ENCODE measurements at places on chromosomes 3 and 15.

- DNase-seq, result no peak
These were observed 6.8 kb upstream of the TRIM69 start for GRCh38 chr15:44729408-44730127.

DNA sequence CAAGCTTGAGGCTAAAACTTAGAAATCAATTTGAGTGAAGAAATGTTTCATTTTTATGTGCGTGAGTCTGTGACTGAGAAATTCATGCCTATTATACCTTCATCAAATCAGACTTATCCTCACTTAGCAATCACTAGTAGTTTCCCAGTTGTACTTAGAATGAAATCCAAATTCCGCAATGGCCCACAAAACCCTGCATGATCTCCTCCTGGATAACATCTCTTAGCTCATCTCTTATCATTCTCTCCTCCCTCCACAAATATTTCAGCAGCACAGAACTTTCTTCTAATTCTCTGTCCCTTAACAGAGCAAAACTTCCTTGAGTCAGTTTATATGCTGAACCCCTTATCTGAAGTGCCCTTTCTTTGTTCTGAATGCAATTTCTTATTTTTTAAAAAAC, 198.8 kb upstream of the TGFBR2 start:
- no peak for DNase-seq

GRCh38 chr3:58079773-58080172, 71.6 kb downstream of the FLNB start:
- no peak for DNase-seq

GRCh38 chr3:43330981-43331380, 44.6 kb downstream of the SNRK start:
- no peak for DNase-seq

GRCh38 chr3:177928172-177928873, 607.9 kb upstream of the KCNMB2 start:
- DNase-seq, result no peak

DNA sequence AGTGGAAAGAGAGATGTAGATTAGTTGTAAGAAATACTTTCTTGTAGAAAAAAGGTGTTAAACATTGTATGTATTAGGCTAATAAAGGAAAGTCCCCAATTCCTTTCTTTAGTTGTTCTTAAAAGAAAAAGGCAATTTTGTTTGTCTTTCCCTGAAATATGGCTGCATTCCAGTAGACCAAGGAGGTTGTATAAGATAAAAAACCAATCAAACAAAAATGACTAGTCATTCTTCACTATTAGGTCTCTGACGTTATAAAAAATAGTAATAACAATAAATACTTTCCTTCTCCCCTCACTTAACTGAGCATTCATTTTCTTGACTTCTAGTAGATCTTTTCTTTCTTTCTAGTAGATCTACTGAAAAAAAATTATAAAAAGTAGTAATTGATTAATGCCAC, 8.6 kb upstream of the PPM1L start:
- DNase-seq, result no peak

- no peak for DNase-seq
These were observed 50.0 kb downstream of the PRKAR2A start for GRCh38 chr3:48797626-48798025.

- peak; percentile 46 for DNase-seq
These were observed 217.6 kb downstream of the ARRDC4 start for GRCh38 chr15:98177966-98178592.

DNA sequence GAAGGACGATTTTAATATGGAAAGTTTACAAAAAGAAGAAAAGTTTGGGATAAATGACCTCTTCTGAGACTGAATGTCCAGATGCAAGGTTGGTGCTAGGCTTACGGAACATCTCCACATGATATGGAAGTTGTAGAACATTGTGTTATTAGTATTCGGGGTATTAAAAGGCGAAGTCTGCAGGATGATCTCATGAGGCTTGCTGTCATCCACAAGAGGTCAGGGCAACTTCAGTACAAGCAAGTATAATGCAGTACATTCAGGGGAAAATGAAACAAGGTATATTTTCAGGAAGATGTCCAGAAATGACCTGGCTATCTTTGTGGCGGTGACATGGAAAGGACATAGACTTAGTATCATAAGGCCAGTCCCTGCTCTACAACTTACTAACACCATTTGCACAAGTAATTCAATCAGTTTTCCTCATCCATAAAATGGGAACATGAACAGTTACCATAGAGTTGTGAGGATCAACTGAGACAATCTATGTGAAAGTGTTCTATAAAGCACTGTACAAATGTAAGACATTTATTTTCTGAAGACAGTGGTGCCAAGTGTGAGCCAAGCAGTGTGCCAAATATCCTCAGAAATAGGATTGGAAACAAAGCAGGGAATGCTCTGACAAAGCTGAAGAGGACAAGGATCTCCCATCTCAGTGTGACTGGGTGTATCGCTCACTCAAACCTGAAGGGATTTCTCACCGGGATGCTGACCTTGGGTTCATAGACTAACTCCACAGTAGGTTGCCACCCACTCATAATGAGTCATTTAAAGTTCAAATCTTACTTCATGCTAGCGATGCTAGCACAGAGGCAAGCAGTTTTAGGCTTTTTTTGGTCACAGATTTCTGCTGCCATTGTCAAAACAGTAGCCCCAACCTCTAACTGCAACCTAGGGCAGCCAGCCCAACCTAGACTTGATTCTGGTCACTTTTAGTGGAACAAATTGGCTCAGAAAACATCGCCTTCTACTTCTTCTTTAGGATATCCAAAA, 118.3 kb downstream of the TIGIT start:
- DNase-seq, result peak; percentile 13

DNA sequence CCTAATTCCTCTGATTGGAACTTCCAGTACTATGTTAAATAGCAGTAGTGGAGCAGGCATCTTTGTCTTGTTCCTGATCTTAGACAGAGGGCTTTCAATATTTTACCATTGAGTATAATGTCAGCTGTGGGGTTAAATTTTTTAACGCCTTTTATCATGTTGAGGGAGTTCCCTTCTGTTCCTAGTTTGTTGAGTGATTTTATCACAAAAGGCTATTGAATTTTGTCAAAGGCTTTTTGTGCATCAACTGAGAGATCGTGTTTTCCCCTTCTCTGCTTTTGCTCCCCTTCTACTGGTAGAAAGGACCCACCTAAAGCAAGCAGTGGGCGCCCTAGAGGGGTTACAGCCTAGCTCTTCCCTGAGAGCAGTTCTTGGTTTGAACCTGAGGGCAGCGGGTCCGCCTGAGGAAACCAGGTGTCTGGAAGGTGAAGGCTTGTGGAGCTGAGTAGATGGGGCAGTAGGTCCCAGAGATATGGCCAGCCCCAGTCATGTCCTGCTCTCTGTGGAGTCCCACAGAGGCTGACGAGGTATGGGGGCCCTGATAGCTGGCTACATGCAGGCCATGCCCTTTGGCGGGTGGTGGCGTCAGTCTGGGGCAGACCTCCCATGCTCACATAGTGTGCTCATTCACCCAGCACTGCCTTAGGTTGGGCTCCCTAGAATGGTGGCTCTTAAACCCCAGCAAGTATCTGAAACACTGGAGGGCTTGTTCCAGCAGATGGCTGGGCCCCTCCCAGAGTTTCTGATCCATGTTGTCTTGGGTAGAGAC, 11.3 kb downstream of the HDAC11 start:
- DNase-seq, result no peak

- no peak for DNase-seq
These were observed 163.4 kb downstream of the XXYLT1 start for GRCh38 chr3:195107593-195107992.

- no peak for DNase-seq
These were observed 29.3 kb downstream of the SCN5A start for GRCh38 chr3:38620236-38620635.

DNA sequence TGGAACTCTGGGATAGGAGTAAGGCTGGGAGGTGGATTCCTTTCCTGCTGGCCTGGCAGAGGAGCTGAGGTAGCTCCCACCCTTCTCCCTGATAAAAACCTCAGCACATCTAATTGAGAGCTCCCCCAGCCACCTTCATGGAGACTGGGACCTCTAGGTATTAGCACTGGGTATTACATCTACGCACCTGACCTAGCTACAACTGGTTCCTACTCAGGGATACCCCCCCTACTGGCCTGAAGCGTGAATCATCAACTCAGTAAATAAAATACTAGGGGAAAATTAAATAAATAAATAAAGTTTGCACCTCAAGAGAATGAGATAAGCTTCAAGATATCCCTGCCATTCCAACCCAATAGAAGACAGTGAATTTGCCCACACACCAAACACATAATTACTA, 140.4 kb downstream of the NEK10 start:
- no peak for DNase-seq

DNA sequence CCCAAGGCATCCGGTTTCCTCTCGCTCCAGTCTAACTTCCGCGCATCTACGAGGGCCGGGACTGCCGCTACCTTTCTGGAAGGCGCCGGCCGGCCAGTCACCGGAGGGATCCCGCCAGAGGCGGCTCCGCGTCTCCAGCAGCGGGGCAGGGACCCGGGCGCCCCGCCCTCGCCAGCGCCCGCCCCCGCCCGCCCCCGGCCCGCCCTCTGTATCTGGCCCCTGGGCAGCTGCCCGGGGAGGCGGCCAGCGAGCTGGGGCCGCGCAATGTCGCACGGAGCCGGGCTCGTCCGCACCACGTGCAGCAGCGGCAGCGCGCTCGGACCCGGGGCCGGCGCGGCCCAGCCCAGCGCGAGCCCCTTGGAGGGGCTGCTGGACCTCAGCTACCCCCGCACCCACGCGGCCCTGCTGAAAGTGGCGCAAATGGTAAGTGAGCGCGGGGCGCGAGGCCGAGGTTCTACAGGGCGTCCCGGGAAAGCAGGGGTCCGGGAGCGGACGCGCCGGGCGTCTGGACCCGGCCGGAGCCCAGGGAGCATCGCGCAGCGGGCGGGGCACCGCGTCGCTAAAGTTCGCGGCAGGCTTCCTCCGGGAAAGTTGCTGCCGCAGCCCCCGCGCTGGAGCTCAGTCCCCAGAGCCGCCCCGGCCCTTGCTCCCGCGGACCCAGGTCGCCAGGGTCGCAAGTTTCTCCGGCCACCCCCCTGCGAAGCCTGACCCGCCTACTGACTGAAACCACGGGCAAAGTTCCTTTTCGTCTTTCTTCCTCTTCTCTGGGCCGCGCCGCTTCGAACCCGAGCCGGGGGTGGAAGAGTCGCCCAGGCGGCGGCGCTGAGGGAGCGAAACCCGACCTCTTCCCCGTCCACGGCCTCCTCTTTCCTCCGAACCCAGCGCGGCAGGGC, at the start of gene CMTM7:
CMTM7 (plus strand) TSS at position 211 of the 893 bp plus-strand sequence; CDS start at position 265, 54 bp downstream.
- no peak for DNase-seq

DNA sequence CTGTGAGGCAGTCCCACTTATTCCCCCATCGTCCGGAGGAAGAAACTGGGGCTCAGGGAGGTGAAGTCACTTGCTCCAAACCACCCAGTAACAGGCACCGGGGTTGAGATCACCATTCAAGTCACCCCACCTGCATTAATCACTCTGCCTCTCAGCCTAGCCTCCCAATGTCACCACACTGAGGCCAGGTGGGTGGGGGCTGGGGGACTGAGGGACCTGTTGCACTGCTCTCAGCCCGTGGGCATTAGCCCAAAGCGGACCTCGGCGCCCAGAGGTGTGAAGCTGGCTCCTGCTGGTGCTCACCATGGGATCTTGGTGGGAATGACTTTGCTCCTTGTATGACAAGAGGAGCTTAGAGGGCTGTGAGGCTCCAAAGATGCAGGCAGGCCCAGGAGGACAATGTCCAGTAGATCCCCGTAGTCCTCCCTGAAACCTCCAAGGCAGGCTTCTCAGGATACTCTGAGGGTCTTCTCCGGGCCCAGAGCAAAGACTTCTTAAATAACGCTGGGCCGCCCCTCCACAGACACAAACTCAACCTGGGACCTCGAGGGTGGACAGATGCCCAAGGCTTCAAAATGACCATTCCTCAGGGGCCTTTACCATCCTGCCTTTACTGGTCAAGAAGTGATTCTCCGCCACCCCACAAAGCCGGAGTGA, 1.7 kb downstream of the NT5DC2 start:
- DNase-seq, result no peak

DNA sequence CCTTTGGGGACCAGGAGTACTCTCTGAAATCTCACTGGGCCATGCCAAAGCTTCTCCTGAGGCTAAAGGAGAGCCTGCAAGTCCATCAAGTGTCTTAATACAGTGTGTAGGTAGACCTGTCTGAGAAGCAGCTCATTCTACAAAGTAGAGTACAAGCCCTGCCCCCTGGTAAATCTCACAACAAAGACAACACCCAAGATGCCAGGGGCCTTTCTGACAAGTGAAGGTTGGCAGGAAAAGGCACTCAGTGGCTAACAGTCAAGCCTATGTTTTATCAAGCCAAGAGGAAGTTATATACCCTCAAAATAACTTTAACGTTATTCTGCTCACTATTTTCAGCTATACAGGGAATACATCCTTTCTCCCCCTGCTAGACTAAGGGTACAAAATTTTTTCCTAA, 58.3 kb downstream of the NMNAT3 start:
- no peak for DNase-seq

- DNase-seq, result no peak
These were observed 25.0 kb downstream of the ADAM10 start for GRCh38 chr15:58724466-58724865.

DNA sequence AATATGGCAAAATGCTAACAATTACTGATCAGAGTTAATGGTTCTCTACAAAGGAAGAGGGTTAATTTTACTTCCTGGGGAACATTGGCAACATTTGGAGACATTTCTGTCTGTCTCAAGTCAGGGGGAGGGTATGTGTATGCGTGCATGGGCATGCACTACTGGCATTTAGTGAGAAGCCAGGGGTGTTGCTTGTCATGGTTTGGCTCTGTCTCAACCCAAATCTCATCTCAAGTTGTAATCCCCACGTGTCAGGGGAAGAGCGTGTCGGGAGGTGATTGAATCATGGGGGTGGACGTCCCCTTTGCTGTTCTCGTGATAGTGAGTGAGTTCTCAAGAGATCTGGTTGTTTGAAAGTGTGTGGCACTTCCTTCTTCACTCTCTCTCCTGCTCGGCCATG, 28.3 kb upstream of the TNIK start:
- DNase-seq, result no peak

- no peak for DNase-seq
These were observed 2.2 kb upstream of the MEIS2 start for GRCh38 chr15:37102305-37103162.

- DNase-seq, result no peak
These were observed 598.9 kb downstream of the SI start for GRCh38 chr3:164479406-164479805.

DNA sequence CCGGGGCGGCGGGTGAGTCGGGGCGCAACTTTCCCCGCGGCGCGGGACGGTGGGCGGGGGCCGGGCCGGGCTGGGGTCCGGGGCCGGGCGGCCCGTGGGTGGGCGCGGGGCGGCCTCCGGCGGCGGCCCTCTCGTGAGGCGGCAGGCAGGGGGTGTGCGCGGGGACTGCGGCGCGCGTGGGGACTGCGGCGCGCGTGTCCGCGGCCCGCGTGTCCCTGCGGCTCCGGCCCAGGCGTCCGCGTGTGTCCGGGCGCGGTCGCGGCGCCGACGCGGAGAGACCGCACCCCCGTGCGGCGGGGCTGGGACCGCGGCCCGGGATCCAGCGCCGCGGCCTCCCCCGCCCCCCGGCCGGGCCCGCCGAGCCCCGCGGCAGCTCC, 349 bp downstream of the PLXNA1 start:
- no peak for DNase-seq
